Bone marrow (tissue), 2 donors: ENCODE measurements at places on chromosomes 6 and 20.

DNA sequence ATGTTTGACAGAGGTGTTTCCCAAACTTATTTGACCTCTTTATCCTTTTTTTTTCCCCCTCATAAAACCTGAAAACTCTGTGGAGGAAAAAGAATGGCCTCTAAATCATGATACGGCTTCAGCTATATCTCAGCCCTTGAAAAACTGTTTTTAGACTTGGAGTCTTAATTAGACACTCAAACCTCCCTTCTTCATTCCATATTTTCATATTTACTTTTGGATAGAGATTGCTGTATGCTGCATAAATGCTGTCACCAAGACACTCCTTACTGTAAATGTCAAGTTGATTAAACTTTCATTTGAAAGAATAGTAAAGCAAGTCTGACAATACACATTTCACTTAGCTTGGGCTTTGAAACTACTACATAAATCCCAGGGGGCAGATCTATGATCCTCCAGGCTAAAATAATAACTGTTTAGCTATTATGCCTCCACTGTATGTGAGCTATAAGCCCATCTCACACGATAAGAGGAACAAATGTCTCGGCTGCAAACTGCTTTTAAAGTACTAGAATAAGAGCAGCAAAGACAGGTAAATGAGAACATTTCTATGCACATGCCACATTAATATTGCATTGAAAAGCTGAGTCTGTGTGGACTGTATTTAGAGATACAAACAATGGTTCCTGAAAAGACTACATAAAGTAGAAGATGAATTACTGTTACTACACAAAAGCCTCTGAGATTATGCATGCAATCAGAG lies 141.3 kb upstream of the HMGN3 start:
- DNase-seq, result no peak

- DNase-seq, result no peak
Observed at GRCh38 chr6:9458424-9458823, 956.5 kb downstream of the TFAP2A start.

DNA sequence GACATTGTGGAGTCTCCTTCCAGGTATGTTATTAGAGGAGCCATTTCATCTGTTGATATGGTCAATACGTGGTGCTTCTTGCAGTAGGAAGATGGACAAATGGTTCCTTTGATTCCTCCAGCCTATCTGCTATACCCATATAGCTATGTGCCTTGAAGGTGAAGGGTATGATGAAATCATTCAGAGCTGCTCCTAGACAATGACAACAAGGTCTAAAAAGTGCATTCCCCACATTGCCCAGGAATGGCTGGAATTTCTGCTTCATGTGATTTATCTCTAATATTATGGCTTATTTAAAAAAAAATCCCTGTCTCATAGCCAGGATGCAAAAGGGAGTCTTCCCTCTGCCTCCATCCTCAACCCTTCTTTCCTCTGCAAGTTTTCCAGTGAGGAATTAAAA lies 14.1 kb downstream of the DAAM2 start:
- no peak for DNase-seq

DNA sequence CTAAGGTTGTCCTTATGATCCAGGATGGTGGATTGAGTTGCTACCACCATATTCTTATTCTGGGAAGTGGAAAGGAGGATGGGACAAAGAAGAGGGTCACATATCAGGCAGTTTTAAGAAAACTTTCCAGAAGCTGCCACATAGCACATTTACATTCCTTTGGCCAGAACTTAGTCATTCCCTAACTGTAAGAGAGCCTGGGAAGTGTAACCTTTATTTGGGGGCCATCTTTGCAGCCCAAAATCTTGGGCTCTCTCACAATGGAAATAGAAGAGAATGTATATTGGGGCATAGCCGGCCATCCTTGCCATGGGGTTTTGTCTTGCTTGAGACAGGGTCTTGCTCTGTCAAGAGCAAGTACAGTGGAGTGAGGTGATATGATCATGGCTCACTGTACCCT lies 8.4 kb downstream of the ZNF341 start:
- DNase-seq, result no peak

DNA sequence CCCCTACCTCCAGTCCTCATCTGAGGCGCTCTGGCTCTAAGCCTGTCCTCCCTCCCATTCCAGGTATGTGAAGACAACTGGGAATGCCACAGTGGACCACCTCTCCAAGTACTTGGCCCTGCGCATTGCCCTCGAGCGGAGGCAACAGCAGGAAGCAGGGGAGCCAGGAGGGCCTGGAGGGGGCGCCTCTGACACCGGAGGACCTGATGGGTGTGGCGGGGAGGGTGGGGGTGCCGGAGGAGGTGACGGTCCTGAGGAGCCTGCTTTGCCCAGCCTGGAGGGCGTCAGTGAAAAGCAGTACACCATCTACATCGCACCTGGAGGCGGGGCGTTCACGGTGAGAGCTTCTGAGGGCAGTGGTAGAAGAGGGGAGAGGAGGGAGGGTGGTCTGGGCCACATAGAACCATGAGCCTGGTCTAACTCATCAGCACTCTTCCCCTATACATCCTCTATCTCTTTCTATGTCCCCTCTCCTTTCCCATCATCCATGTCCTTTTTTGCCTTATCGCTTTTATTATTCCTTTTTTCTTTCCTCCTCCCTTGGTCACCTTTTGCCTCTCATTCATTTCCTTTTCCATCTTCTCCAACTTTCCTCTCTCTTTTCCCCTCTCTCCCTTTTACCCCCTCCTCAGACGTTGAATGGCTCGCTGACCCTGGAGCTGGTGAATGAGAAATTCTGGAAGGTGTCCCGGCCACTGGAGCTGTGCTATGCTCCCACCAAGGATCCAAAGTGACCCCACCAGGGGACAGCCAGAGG lies 3.5 kb downstream of the RING1 start:
- no peak for DNase-seq

DNA sequence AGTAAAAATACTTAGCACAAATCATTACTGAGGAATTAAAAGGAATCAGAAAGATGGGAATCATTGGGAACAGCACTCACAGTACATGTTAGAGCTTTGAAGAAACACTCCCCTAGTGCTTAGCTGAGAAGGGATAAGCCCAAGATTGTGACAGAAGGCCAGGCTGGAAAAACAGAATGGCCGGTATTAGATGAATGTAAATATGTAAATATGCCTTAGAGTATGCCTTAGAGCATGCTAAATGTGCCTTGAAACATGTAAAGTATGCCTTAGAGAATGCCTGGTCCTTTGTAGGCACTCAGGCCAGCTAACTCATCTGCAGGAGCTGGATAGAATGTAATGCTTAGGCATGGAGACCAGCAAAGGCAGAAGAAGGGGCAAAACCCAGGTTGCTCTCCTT lies 10.6 kb upstream of the TENT5A start:
- DNase-seq, result no peak

- DNase-seq, result no peak
Observed at GRCh38 chr6:45514454-45515230, 136.9 kb upstream of the SUPT3H start.

DNA sequence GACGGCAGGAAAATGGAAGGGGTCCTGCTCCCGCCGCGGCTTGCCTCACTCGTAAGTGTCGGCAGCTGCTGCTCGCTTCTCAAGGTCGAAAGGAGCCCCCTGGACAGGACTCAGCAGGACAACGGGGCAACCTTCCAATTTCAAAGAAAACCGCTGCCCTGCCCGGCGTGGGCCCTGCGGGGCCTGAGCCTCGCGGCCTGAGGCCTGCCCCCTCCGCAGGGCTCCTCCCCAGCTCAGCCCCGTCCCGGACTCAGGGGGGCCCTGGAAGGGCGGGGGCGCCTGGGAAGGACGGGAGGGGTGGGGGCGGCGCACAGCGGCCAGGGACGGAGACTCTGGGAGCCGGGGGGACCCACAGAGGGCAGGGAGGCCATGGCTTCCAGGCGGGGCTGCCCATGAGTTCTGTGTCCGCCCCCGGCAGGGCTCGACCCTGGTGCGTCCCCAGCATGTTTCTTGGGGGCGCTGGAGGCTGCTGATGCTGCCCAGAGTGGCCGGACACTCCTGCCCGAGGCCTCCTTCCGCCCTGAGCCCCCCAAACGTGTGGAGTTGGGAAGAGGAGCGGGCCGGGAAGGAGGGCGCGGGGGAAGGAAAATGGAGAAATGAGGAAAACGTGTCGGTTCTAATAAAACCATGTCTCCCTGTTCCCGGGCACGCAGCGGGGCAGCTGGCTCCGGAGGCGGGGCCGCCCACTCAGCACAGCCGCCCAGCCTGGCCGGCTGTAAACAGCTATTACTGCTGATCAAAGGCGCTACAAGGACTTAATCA lies 114.6 kb downstream of the DLL1 start:
- DNase-seq, result no peak

GRCh38 chr20:32457479-32457986 lies 99.4 kb downstream of the ASXL1 start:
- DNase-seq, result no peak

DNA sequence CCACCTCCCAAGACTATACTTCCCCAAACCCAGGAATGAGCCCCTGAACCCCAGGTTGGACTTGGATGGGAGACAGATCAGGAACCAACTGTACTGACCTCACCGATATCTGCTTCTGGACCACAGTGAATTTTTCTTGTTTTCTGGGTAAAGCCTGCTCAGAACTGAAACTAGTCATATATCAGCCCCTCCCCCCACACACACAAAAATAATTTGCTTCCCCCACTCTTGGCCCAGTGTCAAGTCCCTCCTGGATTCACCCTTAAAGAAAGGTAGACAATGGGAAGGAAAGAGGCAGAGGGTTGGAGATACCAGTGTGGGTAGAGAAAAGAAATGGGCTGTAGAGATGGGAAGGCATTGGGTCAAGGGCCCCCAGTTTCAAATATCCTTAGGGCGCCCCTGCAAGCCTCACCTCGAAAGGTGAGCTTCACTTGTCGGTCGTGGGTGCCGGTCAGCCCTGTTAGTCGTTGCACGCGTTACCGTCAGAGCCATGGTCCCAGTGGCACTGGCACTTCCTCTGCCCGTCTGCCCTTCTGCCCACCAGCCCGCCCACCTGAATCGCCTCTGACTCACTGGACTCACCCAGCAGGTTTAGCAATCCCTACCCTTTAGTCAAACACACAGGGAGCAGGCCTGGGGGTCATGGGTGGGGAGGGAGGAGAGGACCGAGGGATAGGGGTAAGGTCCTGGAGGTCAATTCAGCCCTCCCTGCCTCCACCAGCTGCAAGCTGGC lies 8.5 kb upstream of the SPAG4 start:
- no peak for DNase-seq

GRCh38 chr6:148470606-148471465 lies 128.2 kb downstream of the SASH1 start:
- no peak for DNase-seq

- DNase-seq, result no peak
Observed at GRCh38 chr6:143734641-143735063, 56.9 kb downstream of the PHACTR2 start.
